ENCODE measurements at places on chromosomes 11 and 22.

DNA sequence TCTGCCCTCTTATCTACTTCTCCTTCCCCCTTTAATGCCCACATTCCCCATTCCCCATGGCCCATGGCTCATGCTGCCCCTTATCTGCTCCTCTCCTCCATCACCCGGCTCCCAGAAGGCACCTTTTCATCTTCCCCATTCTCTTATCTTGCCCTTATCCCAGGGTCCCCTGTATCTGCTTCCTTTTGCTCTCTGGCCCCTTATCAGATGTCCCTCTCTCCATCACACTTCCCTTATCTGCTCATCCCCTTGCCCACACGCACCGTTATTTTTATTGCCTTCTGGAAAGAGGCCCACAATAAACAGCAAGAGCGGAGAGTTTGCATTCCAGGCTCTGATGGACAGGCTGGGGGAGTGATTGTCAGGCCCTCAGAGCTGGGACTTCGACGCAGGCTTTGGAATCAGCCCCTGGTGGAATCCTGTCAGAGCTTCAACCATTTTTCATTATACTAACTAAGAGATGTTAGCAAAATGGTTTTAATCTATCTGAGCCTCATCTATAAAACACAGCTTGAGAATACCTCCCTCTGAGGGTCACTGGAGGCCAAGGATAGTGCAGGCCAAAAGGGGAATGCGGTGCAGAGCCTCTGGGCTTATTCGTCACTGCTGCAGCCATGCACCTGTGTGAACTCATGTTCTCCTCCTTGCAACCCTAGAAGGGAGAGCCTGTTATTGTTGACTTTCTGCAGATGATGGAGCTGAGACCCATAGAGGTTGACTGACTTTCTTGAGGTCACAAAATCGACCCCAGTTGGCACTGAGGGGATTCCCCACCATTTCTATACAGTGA lies 37.0 kb upstream of the LRRC55 start:
- no peak for DNase-seq

DNA sequence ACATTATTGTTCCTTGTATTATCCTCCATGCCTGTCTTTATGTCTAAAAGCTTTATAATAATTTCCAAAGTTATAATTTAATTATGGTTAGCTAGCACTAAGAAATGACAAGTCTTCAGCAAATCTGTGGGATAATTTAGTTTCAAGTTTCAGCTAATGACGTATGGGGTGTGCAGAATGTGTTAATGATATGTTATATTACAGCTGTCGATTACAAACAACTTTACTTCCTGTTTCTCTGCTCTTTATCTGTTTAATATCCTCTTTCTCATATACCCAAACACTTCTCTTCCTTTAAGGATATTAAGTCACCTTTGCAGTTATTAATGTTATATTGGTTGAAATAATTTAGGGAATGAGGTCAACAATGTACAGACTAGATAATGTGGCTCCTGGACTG lies 161.8 kb downstream of the CASP12 start:
- DNase-seq, result no peak

DNA sequence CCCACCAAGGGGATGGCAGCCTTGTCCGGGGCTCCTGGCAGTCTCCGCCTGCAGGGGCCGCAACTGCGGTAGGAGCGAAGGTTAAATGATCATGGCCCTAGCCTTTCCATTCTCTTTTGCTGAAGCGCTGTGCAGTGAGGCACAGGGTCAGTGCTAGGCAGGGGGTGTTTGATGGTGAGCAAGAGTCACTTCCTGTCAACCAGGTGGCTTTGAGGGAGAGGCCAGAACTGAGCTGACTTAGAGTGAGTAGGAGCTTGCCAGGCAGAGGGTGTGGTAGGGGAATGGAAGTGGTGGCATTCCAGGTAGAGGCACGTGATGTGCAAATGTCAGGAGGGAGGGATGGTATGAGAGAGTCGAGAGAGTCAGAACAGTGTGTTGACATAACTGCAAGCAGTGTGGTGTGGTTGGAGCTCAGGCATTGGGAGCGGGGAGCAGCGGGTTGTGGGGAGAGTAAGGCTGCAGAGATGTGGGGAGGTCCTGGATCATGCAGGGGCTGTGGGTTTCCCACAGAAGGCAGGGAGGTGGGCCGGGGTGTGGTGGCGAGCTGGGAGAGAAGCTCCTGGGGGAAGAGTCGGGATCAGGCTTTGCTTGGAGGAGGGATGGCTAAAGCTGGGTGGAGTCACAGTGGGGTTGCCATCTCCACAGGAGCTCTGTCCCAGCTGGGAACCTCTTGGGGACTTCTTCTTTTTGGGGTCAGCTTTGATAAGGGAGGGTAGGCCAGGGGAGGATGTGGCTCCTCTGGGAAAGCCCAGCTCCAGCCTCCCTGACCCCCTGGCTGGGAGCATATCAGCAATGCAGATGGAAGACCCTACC lies 33.3 kb downstream of the AMPD3 start:
- DNase-seq, result no peak

DNA sequence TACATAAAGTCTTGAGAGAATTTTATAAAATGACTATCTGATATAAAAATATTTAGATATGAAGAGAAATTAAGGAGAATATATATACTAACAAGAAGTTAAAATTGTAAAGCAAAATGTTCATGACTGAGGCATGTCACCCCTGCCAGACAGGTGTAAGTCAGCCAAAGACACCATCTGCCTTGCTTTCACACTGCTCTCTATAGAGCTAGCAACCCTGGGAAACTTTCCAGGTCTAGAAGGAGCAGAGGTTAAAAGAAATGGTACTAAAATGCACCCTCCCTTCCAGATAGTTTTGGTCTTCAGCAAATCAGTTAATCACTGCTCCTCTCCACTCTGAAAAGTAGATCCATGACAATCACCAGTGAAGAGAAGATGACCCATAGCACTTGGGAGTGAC lies 16.5 kb downstream of the PPP2R1B start:
- DNase-seq, result no peak

DNA sequence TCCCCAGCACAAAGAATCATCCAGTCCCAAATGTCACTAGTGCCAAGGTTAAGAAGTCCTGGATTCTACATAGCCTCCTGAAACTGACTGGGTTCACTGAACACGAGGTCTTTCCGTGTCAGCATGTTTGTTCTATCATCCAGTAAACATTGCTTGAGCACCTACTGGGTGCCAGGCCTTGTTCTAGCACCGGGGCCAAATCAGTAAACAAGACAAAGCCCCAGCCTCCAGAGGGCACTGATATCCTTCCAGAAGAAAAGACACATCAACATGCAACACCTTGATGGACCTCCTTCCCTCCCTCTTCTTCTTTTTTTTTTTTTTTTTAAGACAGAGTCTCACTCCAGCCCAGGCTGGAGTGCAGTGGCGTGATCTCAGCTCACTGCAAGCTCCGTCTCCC lies 26.9 kb downstream of the TPST2 start:
- no peak for DNase-seq

- DNase-seq, result no peak
Observed at GRCh38 chr11:118912742-118913410, 12.8 kb downstream of the BCL9L start.

GRCh38 chr11:69039501-69039900 lies 9.2 kb upstream of the TPCN2 start:
- no peak for DNase-seq

DNA sequence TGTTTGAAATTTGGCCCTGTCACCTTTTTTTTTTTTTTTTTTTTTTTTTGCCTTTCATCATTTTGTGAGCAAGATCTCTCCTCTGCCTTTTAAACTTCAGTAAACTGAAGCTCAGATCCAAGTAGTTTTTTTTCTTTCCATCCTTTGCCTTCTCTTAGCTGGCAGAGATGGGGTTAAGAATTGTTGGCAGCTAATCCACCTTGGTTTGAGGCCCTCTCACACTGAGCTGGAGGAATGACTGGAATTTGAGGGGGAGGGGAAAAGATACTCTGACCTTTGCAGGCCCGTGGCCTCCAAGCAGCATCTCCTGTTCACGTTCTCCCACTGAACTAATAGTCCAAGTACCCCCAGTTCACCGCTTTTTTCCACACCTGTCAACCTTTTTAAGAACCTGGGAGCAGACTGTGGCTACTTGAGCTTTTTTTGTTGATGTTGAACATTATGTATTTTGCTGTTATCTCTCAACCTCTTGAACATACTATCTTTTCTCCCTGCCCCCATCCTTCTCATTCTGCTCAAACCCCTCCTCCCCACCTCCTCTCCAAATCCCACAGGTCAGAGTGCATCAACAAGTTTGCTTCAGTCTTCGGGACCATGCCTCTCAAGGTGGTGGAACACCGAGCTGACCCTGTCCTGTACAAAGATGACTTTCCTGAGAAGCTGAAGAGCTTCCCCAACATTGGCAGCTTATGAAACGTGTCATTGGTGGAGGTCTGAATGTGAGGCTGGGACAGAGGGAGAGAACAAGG lies 66.2 kb downstream of the ALX4 start:
- peak; percentile 69 for DNase-seq

DNA sequence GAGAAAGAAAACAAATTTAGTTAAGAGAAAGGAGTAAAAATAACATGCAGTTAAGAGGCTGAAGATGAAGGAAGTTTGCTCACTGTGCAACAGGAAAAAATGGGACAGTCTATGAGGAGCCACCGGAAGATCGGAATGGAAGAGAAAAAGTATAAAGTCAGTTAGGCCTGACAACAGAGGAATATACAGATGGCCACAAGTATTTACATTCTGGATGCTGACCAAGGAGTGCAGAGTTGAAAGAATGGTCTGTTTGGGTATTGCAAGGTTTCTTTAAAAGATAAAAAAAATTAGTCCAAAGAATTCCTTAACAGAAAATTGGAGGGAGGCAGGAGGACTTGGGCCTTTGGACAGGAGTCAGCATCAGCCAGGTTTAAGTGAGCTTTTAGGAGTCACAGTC lies 37.5 kb downstream of the RBFOX2 start:
- no peak for DNase-seq

- no peak for DNase-seq
Observed at GRCh38 chr22:27242917-27243589, 558.5 kb downstream of the MN1 start.
